Right ventricle myocardium superior (tissue), 1 donor: ENCODE measurements at places on chromosomes 3 and 15.

- no peak for DNase-seq
Measured at GRCh38 chr3:62559831-62560445, 186.6 kb upstream of the FEZF2 start.

DNA sequence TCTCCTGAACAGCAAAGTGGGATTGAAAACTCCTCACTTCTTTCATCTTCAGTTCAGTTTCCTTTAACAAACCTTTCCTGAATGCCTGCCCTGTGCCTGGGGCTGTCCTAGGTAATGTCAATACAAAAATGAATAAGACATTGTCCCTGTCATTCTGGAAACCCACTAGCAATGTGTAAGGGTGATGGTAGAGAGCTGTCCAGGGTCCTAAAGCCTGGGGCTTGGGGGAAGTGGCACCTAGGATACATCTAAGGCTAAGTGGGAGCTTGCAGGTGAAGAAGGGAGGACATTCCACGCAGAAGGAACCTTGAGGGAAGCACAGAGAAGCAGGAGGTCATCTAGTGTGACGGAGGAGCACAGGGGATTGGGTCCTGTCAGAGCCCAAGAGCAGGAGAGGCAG lies 212.7 kb upstream of the PPP2R3A start:
- DNase-seq: no peak

GRCh38 chr15:36177590-36178302 lies 401.7 kb upstream of the CDIN1 start:
- DNase-seq: no peak

DNA sequence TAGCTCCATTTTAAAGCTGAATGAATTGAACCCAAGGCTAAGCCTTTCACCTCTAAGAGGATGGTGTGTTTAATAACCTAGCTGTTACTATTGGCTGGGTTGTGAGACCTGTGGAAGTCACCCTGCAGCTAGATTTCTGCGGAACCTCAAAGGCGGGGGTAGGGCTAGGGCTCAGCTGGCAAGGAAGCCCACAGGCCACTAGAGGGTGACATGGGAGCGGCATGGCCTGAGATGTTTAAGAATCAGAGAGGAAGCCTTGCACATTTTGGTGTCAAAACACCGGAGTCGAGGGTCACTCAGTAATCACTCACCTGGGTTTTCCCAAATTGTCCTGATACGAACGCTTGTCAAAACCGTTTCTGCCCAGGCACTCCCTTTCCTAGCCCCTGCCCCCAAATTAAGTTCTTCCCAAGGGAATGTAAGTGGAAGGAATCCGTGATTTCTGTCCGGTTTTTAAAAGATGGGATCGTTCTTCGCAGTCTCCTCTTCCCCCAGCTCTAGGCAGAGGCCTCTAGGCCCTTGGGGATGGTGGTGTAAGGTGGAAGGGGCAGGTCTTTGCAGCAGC lies 3.8 kb upstream of the ACAD9 start:
- peak; percentile 72 for DNase-seq

DNA sequence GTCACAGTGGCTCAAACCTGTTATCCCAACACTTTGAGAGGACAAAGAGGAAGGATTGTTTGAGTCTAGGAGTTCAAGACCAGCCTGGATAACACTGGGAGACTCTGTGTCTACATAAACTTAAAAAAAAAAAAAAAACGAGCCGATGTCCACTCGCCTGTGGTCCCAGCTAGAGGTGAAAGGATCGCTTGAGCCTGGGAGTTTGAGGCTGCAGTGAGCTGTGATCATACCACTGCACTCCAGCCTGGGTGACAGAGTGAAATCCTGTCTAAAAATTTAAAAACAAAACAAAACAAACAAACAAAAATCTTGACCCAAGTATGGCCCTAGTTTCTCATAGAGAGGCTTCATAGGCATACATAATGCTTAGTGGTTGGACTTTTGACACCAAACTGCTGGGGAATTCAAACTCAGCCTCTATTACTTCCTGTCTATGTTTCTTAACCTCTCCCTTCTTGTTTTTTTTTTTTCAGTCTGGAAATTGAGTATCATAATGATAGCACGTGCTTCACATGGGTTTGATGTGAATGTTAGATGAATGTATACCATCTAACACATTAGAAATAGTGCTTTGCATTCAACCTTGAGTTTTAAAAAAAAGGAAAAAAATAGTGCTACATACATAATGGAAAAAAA lies 46.4 kb upstream of the CAPN7 start:
- DNase-seq: no peak

DNA sequence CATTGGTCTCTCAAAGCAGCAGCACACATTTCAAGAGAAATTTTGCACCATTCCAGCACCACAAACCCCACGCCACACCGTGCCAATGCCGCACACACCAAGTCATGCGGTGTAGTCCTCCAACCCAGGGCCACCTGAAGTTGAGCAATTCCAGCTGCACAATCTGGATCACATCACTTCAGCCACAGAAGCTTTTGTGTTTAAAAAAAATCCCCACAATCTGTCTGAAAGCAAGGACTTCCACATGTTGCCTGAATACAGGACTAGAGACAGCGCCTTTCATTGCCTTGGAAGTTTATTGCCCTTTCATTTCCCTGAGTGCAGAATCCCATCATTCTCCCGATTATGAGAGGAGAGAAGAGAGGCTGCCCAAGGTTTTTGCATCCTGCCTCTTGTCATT lies 175.6 kb upstream of the BCL6 start:
- no peak for DNase-seq

- DNase-seq: no peak
Measured at GRCh38 chr3:177343122-177343625, 145.9 kb upstream of the TBL1XR1 start.

GRCh38 chr15:39188314-39188713 lies 392.6 kb upstream of the THBS1 start:
- no peak for DNase-seq

GRCh38 chr3:101903451-101903871 lies 54.1 kb downstream of the NFKBIZ start:
- DNase-seq: no peak

GRCh38 chr3:14590569-14590968 lies 50.4 kb upstream of the GRIP2 start:
- DNase-seq: no peak

DNA sequence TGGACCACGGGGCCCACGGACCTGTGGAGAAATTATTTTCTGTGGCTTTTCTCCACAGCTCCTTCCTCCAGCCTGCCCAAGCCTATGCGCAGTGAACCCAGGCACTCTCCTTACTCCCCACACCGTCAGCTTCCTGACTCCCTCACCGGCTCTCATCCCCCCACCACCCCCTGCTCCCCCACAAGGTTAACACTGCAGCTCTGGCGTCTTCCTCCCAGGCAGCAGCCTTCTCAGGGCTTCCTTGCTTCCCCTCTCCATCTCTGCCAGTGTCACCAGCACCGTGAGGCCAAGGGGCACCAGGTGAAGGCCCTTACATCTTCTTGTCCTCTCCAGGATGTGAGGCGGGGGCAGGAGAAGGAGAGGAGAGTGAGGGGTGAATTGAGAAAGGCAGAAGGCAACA lies 168.3 kb upstream of the TLE3 start:
- no peak for DNase-seq

DNA sequence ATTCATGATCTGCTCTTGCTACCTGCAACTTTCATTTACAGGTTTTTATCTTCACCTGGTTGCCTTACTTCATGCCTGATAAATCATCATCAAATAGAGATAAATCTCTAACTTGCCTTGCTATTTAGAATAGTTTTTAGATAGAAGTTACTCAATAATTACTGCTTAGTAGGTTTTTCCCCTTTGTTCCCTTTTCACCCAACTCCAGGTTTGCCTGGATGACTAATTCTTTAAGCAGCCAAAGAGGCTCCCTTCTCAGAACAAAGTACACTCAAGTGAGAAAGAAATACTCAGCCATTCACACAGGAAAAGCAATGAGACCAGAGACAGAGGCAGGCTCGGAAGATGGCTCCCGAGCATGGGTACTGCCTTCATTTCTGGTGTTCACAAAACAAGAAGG lies 268.1 kb upstream of the CRBN start:
- DNase-seq: no peak

DNA sequence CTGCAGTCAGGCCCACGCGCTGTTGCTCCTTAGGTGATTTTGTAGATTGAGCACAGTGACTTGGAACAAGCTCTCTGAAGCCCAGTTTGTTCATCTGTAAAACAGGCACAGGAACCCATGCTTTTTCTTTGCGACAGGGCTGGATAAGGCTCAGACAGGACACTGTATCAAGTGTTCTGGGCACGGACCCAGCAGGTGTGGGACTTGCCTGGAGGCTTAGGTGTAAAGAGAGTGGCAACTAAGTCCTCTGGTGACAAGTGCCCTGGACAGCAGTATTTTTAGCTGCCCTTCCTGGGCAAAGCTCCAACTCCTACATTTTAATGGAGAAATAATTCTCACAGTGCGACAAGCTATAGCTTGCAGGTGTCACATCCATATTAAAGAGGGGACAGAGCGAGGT lies 32.2 kb downstream of the CD276 start:
- DNase-seq: peak; percentile 91

GRCh38 chr3:172125053-172125452 lies 85.7 kb downstream of the FNDC3B start:
- DNase-seq: no peak

- DNase-seq: no peak
Measured at GRCh38 chr3:139836698-139837464, 98.1 kb upstream of the CLSTN2 start.

DNA sequence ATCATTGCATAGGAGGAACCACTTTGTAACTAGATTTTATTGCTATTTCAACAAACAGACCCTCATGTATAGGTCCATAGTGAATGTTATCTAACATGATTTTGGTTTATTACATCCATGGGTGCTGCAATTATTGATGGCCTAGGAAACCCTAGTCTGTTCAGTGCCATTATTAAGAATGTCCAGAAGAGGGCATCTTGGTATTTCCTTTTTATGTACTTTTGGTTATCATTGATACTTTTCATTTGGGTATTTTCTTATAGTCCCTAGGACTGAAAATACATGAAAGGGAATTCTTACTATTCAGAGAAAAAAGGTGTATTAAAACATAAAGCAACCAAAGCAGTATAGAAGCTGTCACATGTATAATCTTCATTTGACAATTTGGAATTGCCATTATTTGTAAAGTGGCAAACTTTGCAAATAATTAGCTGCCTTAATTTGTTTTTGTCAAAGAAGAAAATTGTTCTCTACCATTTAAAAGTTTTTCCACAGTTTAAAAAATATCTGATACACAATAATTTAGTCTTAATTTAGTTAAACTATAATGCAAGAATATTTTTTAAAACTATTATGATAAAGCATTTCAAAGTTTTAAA lies 48.7 kb downstream of the CNOT10 start:
- DNase-seq: no peak

GRCh38 chr3:147669077-147669476 lies 259.9 kb downstream of the ZIC1 start:
- DNase-seq: no peak

DNA sequence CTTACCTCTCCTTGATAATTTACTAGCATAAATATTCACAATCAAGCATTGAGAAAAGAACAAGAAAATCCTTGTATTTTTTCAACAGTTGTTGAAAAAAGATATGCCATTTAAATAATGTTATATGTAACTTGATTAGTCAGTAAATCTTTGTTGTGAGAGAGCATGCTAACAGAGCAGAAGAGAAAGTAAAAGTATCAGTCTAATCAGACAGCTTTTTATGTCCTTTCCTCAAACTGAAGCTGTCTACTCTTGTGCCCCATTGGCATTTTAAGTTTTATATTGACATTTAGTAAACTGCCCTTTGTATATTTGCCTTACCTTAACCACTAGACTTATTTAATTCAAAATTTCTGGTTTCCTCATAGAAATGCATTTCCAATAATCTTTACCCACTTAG lies 668.7 kb downstream of the OTOL1 start:
- no peak for DNase-seq

- no peak for DNase-seq
Measured at GRCh38 chr3:111143-112069, 85.2 kb upstream of the CHL1 start.

GRCh38 chr3:194687638-194688199 lies 2.0 kb downstream of the FAM43A start:
- peak; percentile 87 for DNase-seq

GRCh38 chr3:50050361-50050760 lies 38.4 kb upstream of the RBM5 start:
- no peak for DNase-seq

- DNase-seq: no peak
Measured at GRCh38 chr15:49621401-49621811, 558 bp downstream of the DTWD1 start.

DNA sequence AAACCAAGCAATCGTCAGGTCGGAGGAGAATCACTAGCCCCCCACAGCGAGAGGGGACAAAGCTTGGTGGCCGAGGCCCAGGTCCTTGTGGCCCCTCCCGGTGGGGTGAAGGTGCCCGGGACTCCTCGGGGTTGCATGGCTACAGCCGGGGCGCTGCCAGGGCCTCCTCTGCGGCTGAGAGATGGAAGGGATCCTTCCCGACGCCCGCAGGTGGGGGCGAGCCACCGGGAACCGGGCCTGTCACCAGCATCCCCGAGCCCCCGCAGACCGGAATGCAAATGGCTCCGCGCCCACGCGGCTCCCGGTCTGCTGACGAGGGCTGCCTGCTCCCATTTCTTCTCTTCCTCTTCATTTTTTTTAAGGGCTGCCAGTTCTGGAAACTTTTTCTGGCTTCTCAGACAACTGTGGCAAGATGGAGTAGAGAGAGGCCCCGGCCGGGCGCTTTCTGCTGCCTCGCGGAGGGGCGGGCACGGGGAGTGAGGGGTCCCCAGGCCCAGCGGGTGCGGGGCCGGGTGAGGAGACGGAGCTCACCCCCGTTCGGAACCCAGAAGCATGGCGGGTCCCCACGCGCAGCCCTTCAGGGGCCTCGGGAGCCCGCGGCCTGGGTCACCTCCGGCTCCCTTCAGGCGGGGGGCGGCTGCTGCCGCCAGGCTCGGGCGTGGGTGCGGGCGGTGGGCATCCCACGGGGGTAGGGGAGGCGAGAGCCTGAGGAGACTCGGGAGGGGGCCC lies 27.5 kb downstream of the MELTF start:
- peak; percentile 43 for DNase-seq

GRCh38 chr3:32280262-32280910 lies 41.9 kb downstream of the CMTM8 start:
- DNase-seq: no peak

GRCh38 chr3:159451482-159451881 lies 537.2 kb upstream of the IL12A start:
- no peak for DNase-seq

- no peak for DNase-seq
Measured at GRCh38 chr3:14262212-14262611, 83.6 kb downstream of the LSM3 start.

DNA sequence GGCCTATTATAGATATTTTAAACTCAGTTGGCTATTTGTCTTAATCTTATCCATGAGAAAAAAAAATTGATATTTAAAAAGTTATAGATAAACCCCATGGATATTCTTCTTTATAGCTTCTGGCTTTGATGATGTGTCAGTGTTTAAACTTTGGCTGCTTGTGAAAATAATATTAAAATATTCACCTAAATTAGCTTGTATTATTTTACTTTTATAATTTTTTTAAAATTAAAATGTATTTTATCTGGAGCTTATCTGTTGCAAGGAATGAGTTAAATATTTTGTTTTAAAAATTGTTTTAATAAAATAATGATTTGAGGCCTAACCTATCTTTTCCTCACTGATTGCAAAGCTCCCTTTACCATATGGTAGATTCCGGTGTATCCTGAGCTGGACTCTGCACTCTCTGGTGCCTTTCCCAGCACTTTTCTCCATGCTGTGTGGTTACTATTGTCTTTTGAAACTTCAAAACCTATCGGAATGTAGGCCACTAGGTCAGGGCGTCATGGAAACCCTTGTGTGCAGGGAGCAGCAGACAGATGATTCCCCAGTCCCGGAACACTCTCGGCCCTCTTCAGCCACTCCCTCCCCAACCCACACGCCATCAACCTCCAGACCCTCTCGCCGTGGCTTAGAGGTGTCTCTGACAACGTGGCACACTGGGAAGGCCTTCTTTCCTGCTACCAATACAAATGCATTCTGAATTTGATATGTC lies 252.3 kb upstream of the ATP10A start:
- DNase-seq: no peak

- no peak for DNase-seq
Measured at GRCh38 chr15:62546628-62547027, 381.5 kb upstream of the C2CD4B start.
